Cardiac muscle cell (in vitro differentiated cells and primary cell): ENCODE measurements at places on chromosomes 5 and 9. TPM values are rescaled to one million over a fixed set of nuclear protein-coding genes. Genes with fewer than 3 reads are reported as not detected.
A peak's percentile ranks its signal among the peaks of the same experiment; 100 is the strongest.

DNA sequence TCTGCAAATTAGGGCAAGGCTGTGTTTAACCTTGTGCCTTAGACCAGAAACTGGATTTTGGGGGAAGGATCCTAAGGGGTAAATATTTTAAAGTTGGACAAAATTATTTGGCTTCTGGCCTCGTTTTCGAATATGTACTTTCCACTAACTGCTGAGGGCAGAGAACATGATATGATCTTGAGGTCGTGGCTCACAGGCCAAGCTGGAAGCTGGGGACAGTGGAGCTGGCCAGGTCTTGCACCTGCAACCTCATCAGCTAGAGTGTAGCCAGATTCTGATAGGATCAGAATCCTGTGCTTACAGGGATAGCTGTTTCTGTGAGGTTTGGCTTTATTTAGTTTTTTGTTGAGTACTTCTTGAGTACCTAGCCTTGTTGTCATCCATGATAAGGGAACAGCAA is 24.9 kb downstream of the MAN2A1 start:
- no peak for DNase-seq

- DNase-seq = no peak
These were observed 93.5 kb downstream of the MVB12B start for GRCh38 chr9:126420135-126420534.

- no peak for DNase-seq
These were observed 10.8 kb downstream of the FBXO38 start for GRCh38 chr5:148394587-148395019.

- DNase-seq = no peak
These were observed 215.8 kb downstream of the MELK start for GRCh38 chr9:36788534-36788933.

DNA sequence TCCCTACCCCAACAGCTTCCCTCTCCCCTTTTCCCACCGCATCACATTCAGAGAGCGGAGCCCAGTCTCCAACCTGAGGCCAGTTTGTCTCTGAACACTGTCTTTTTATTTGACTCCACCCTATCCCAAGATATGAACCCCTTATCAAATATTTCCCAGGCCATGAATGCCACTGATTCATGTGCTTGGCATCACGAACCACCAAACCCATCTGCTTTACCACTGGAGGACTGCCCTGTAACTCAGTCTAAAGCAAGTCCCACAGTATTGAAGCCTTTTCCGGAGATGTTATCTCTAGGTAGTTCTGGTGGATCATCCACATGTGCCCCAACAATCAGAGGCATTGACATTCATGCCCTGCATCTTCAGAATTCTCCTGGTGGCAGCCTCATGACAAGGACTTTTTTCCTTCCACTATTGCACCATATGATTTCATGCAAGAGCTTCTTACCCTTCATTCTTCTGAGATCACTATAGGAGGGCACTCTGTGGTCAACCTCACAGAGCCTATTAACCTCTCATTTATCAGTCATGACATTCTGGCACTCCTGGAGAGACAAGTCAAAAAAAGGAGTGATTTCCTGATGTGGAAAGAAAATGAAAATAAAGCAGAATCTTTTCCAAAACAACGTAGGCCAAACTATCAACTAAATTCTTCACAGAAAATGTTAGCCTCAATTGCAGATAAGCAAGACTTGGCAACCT is 12.3 kb upstream of the SPATA31D4 start:
- DNase-seq = peak; percentile 37

The SCGB3A2 gene
- not detected in 2 replicates for total RNA-seq

DNA sequence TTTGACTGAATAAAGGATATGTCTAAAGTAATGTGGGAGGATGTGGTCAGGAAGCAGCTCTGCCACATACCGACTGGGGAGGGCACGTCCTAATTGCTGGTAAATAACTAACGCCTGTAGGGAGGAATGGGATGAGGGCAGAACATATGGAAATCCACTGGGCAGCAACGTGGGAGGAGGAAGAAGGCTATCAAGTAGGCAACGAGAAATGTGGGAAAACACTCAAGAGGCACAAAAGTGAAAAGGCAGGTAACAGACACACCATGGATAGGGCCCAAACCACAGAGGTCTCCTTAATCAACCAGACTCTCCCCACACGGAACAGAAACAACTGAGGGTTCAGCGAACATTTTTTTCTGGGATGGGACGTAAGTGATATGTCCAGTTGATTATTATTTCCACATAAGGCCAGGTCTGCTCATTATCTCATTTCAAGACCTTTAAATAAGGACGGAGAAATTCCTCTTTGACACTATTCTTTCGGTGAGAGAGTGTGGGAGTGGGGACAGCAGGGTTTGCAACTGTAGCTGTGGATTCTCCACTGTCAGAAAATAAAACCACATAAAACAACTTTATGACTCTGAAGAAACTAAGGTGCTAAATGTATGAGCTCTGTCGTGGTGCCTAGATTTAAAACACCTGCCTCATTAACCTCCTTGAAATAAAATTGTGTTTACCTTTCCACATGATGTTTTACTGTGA is 17.0 kb downstream of the IARS1 start:
- DNase-seq = no peak

The GDA gene
- total RNA-seq = 0.18 and 0.21 TPM in 2 replicates

DNA sequence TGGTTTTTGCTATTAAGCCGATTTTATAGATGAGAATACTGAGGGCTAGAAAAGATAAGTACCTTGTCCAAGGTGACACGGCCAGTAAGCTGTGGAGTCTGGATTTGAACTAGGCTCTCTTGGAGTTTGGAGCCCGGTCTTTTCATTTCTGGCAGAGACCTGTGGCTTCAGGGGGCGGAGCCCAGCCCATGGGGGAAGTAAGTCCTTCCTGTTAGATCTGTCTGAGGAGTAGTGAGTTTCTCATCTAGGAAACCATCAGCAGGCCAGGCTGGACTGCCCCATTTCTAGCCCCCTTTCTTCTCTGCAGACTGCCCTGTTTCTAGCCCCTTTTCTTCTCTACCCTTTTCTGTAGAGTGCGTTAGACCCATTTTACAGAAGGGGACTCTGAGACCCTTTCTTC is 521 bp upstream of the PTGS1 start:
- DNase-seq = no peak
